RPMI8226 (cell line): ENCODE measurements at places on chromosomes 3 and 15.

GRCh38 chr3:145721273-145721805 lies 439.6 kb downstream of the PLOD2 start:
- DNase-seq, result no peak

DNA sequence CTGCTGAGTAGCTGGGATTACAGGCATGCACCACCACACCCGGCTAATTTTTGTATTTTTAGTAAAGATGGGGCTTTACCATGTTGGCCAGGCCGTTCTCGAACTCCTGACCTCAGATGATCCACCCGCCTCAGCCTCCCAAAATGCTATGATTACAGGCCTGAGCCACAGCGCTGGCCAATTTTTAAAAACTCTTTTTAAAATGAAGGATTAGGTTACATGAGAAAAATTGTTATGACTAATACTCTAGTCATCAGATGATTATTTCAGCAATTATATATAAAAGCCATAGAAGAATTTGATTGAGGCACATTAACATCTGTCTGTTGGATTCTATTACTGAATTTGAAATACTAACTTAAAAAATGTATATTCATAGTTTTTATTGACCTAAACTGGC lies 134.1 kb upstream of the MNS1 start:
- DNase-seq, result no peak

DNA sequence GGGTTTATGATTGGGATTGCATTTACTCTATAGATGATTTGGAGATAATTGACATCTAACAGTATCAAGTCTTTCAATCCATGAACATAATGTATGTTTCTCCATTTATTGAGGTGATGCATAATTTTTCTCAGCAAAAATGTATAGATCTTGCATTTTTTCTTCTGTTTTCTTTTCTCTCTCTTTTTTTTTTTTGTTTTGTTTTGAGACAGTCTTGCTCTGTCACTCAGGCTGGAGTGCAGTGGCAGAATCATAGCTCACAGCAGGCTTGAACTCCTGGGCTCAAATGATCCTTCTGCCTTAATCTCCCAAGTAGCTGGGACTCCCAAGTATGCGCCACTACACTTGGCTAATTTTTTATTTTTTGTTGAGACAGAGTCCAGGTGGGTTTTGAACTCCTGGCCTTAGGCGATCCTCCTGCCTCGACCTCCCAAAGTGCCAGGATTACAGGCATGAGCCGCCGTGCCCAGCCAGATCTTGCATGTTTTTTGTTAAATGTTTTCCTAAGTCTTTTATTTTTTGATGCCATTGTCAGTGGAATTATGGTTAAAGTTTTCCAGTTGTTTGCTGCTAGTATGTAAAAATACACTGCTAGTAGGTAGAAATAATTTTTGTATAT lies 3.1 kb downstream of the LMLN start:
- no peak for DNase-seq

GRCh38 chr3:112374333-112374734 lies 41.4 kb downstream of the CD200 start:
- DNase-seq, result no peak

- DNase-seq, result no peak
These were observed 27.6 kb upstream of the ARL6 start for GRCh38 chr3:97736928-97737327.

DNA sequence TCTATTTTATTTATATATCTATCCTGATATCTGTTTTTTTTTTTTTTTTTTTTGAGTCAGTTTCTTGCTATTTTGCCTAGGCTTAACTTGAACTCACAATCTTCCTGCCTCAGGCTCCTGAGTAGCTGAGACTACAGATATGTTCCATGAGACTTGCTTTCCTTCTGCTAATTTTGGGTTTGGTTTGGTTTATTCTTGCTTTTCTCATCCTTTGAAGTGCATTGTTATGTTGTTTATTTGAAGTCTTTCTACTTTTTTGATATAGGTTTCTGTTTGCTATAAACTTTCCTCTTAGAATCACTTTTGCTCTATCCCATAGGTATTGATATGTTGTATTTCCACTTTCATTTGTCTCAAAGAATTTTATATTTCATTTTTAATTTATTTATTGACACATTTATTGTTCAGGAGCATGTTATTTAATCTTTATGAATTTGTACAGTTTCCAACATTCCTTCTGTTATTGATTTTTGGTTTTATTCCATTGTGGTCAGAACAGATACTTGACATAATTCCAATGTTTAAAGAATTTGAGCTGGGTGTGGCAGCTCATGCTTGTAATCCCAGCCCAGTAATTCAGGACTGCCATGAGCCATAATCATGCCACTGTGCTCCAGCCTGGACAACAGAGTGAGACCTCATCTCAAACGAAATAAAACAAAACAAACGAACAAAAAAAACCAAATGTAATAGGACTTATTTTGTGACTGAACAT lies 62.3 kb upstream of the PLSCR4 start:
- DNase-seq, result no peak

GRCh38 chr3:134214239-134214638 lies 36.4 kb downstream of the RYK start:
- DNase-seq, result no peak

- no peak for DNase-seq
These were observed 9.2 kb downstream of the PLIN1 start for GRCh38 chr15:89669941-89670340.

DNA sequence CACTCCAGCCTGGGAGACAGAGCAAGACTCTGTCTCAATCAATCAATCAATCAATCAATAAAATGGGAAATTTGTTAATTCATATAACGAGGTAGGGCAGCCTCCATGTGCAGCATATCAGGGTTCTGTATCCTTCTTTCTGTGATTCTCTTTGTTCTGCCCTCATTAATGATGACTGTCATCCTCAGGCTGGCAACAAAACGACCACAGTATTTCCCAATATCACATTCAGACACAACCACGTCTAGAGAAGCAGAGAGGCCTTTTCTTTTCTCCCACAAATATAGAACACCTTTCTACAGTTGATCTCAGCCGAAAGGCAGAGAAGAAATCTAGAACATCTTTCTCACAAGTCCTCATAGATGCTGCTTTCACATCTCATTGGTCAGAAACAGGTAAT lies 11.2 kb downstream of the CEP19 start:
- no peak for DNase-seq

GRCh38 chr3:89380016-89380415 lies 272.6 kb downstream of the EPHA3 start:
- DNase-seq, result no peak

GRCh38 chr3:126459111-126459762 lies 16.5 kb downstream of the ZXDC start:
- no peak for DNase-seq

- no peak for DNase-seq
These were observed 996 bp upstream of the XIRP1 start for GRCh38 chr3:39193391-39193790.

DNA sequence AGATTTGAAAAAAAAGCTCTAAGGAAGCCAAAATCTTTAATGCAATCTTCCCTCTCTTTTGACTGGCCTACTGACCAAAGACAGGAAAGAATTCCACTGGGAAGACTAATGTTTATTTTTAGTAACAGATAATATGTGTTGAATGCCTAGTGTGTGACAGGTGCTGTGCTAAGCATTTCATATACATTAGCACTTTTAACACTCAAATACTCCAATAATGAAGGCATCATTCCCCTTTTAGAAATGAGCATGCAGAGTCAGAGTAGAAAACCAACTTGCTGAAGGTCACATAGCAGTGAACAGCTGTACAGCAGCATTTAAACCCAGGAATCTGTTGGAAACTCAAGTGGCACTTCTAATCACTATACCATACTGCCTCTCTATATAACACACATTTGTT lies 170.6 kb downstream of the MINAR1 start:
- no peak for DNase-seq

GRCh38 chr3:31873254-31873820 lies 107.7 kb downstream of the OSBPL10 start:
- no peak for DNase-seq

DNA sequence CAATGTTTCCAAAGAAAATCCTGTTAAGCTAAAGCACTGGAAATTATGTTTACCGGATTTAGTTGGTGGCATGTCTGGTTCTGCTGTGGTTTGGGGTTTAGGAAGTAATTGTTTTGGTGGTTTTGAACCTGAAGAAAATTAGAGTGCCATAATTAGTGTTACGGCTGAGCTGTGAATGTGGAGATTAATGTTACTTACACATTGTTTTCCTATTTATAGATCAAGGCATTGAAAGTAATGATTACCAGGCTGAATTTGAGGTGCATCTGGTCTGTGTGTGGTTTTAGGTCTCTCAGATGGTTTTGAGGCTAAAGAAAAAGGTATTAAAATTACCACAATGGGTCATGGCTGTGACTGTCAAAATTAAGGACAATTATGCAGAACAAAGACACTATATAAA lies 128.9 kb downstream of the TFG start:
- DNase-seq, result no peak

DNA sequence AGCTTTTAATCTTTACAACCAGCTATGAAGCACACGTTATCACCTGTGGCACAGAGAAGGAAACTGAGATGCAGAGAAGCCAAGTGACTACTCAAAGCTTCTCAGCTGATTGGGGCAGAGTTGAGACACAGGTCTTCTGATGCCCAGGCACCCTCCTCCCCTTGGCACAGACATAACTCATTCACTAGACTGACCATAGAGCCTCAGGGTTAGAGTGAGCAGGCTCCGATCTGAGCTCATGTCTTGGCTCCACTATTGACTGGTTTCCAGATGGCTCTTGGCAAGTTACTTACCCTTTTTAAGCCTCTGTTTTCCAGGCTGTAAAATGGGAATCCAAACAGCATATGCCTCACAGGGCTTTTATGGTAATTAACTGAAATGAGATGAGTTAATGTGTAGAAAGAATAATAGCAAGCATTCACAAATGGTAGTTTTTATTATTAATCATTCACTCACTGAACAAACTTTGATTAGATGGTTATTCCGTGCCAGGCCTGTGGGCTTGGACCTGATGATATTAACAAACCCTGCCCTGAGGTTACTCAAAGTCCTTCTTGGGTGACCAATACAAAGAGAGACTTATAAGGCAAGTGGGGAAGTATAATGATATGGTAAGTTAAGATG lies 184.3 kb downstream of the ANXA2 start:
- no peak for DNase-seq

DNA sequence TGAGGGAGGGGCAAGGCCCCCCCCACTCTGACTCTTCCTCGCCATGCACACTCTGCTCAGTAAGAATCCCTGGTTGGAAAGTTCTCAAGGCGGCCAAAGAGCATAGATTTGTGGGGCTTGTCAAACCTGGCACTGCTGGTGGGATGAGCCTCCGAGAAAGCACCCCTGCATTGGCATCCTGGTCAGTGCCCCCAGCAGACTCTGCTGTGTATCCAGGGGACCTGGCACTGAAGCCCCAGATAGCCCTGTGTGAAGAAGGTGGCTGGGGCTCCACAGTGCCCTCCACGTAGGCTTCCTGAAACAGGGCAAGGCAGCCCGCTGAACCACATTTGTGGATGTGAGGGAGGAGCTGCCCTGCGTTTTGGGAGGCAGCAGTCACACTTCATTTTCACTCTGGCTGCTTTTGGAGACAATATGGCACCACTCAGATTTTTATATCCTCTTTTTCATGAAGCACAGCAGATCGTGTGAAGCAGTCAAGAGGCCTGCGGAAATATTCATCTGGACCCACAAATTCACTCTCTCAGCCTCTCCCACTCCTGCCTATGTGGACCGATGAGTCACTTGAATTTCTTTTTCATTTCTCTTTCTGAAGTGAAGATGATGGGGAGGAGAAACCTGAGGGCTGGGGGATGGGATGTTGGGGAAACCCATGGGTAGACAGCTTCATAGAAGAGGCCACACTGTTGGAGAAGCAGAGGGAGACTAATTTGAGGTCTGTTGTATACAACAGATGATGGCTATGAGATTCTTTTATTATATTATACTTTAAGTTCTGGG lies 88.7 kb upstream of the BCL6 start:
- DNase-seq, result no peak

GRCh38 chr3:71551311-71551919 lies 32.1 kb downstream of the FOXP1 start:
- DNase-seq, result no peak

GRCh38 chr3:49346797-49347251 lies 7.0 kb upstream of the USP4 start:
- no peak for DNase-seq

GRCh38 chr15:63050731-63051155 lies 8.2 kb downstream of the TPM1 start:
- peak; percentile 47 for DNase-seq

DNA sequence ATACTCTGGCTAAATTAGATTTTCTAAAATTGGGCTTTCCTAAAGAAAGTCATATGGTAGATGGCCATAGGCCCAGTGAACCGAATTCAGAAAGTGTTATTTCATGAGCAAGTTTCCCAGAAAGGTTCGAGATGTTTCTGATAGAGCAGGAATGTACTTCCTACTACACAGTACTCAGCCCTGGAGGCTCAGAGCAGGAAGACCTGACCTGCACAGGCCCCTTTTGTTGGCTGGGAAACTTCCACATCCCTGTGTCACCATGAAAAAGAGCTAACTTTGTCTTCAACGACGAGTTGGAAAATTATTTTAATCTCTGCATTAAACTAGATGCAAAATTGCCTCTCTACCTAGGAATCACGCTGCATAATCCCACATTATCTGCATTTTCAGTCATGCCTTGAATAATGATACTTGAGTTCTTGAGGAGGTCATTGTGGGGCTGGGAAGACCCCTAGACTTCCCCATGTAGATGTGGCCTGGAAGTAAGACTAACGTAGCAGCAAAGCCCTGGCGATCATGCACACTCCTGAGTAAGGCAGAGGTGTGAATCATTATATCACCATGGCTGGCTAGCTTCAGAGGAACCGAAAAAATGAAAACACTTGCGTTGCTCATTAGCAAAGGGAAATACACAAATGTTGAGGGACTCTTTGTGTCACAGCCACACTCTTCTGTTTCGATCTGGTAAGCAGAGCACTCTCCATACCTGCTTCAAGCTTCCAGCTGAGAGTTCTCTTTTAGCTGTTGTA lies 47.1 kb downstream of the CMTM7 start:
- peak; percentile 76 for DNase-seq

DNA sequence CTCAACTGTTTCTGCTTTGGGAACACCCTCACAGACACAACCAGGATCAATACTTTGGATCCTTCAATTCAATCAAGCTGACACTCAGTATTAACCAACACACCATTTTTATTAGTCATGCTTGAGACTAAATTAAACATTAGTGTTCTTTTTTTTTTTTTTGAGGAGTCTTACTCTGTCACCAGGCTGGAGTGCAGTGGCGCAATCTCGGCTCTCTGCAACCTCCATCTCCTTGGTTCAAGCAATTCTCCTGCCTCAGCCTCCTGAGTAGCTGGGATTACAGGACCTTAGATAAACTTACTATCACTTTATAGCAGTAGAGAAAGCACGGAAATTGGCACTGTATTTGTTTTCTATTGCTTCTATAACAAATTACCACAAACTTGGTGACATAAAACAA lies 2.0 kb upstream of the RAB11A start:
- no peak for DNase-seq

- no peak for DNase-seq
These were observed 42.5 kb downstream of the CHCHD6 start for GRCh38 chr3:126746395-126747177.
